Ovary (tissue), 10 donors: ENCODE measurements at places on chromosomes 6 and 20. TPM values are rescaled to one million over a fixed set of nuclear protein-coding genes. Genes with fewer than 3 reads are reported as not detected.
A peak's percentile ranks its signal among the peaks of the same experiment; 100 is the strongest.

DNA sequence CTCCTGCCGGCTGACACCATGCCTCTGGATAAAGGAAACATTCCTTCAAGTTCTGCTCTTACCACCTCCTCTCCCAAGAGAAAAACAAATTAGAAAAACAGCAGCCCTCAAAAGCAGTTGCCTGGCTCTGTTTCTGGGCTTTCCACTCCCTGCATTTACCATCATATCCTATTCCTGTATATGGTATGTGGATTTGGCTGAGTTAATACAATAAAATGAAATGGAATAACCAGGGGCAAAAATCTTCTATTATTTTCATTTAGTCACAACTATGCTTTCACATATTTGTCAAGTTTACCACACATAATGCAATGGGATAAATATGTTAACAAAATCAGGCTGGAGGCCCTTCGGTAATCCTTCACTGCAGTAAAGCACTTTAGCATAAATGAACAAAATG, 34.3 kb downstream of the COL12A1 start:
- peaks cover 2% of the 10 kb centered on the region for H3K4me1 ChIP-seq
- H3K27me3 ChIP-seq, result no peaks in the 10 kb centered on the region
- H3K27ac ChIP-seq, result no peak overlapping the region
- no peak overlapping the region for H3K4me3 ChIP-seq

GRCh38 chr6:168302534-168302933, 17.0 kb downstream of the DACT2 start:
- no peak overlapping the region for H3K4me3 ChIP-seq
- no peaks in the 10 kb centered on the region for H3K4me1 ChIP-seq
- no peaks in the 10 kb centered on the region for H3K36me3 ChIP-seq
- DNase-seq, result no peak
- no peak overlapping the region for H3K27ac ChIP-seq
- no peaks in the 10 kb centered on the region for H3K27me3 ChIP-seq

- no peak overlapping the region for H3K4me3 ChIP-seq
- H3K27ac ChIP-seq, result no peak overlapping the region
- H3K36me3 ChIP-seq, result no peaks in the 10 kb centered on the region
Measured at GRCh38 chr6:40169878-40170277, 235.6 kb upstream of the MOCS1 start.

The COL21A1 gene
- 3.4 TPM for total RNA-seq

The ZGPAT gene
- total RNA-seq, result 24.4 TPM

DNA sequence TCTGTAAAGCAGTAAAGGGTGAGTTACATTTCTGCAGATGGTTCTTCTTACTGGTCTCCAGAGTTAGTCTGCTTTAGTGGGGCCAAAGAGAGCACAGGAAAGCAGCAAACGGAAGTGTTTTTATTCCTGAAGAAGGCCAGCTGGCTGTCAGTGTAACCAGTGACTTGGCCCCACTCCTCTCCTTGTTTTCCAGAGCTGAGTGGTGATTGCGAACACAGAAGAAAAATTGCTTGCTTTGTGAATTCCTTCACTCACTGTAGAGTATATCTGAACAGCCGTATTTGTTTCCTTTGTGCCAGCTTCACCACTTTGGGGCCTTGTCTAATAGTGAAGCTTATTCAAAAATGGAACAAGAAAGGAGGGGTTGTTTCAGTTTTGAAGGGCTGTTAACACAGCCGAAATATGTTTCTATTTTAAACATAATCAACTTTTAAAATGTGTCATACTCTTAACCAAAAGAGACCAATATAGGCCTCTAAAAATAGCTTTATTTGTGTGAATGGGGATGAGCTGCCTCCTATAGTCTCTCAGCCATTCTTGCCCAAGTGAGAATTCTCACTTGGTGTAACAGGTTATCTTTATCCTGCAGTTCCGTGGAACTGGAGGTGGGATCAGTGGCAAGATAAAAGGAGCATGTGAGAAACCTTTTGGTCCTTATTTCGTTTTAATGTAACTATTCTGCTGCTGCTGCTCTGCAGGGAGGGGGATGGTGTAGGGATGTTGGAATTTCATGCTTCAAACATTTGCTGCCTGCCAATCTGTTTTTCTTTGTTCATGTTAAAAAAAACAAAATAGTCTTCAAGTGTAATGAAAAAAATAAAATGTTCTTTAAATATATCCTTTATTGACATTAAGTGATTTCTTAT, 37.8 kb downstream of the ZC2HC1B start:
- peaks cover 10% of the 10 kb centered on the region for H3K4me1 ChIP-seq
- H3K4me3 ChIP-seq, result no peak overlapping the region
- peak; percentile 56 for DNase-seq
- no peaks in the 10 kb centered on the region for H3K36me3 ChIP-seq
- H3K27me3 ChIP-seq, result no peaks in the 10 kb centered on the region

DNA sequence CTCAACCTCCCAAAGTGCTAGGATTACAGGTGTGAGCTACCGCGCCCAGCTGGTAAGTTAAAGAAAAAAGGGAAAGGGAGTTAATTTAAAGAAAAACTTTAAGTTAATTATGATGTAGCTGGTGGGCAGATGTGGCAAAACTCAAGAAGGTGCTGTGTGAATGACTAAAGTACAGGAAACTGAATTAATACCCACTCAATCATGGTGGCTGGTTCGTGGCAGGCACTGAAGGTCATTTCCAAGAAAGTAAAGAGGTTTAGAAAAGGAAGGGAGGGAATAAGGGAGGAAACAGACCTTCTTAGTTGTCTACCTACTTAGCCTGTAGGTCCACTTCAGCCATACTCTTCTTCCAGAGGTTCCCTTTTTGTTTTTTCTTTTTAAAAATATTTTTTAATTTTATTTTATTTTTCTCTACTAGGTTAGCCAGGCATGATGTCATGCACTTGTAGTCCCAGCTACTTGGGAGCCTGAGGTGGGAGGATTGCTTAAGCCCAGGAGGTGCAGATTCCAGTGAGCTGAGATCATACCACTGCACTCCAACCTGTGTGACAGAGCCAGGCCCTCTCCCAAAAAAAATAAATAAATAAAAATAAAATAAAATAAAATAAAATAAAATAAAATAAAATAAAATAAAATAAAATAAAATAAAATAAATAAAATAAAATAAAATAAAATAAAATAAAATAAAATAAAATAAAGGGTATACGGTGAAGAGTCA, 11.9 kb upstream of the TGM3 start:
- DNase-seq, result no peak
- no peaks in the 10 kb centered on the region for H3K27me3 ChIP-seq
- no peak overlapping the region for H3K4me3 ChIP-seq
- H3K27ac ChIP-seq, result no peak overlapping the region
- no peaks in the 10 kb centered on the region for H3K4me1 ChIP-seq

GRCh38 chr6:15817100-15817499, 154.3 kb upstream of the DTNBP1 start:
- H3K4me3 ChIP-seq, result no peak overlapping the region
- no peak for DNase-seq
- H3K27ac ChIP-seq, result no peak overlapping the region
- H3K27me3 ChIP-seq, result no peaks in the 10 kb centered on the region

The SRSF12 gene
- 2.5 TPM for total RNA-seq

The GABRR1 gene
- total RNA-seq, result not detected

The SPTLC3 gene
- total RNA-seq, result 9.3 TPM

The ARID1B gene
- total RNA-seq, result 96.3 TPM

The SLC26A8 gene
- total RNA-seq, result not detected

The AVP gene
- not detected for total RNA-seq

The RSPH4A gene
- total RNA-seq, result 2.5 TPM

The VWA7 gene
- 1.2 TPM for total RNA-seq

DNA sequence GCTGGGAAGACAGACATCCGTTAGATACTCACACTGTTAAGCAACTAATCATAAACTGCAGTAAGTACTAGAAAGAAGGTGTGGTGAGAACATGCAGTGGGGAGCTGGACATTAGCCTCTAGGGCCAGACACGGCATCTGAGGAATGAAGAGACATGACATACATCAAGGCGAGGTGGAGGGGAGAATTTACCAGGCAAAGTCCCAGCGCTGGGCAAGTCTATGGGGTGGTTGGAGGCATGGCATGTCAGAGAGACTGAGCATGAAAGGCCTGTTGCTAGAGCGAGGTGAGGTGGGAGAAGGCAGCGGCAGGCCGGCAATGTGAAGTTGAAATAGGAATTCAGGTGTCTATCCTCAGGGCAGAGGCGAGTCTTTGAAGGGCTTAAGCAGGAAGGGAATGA, 31.8 kb downstream of the SLC24A3 start:
- no peaks in the 10 kb centered on the region for H3K27me3 ChIP-seq
- no peak overlapping the region for H3K4me3 ChIP-seq
- no peak for DNase-seq

The RNGTT gene
- 11.6 TPM for total RNA-seq

DNA sequence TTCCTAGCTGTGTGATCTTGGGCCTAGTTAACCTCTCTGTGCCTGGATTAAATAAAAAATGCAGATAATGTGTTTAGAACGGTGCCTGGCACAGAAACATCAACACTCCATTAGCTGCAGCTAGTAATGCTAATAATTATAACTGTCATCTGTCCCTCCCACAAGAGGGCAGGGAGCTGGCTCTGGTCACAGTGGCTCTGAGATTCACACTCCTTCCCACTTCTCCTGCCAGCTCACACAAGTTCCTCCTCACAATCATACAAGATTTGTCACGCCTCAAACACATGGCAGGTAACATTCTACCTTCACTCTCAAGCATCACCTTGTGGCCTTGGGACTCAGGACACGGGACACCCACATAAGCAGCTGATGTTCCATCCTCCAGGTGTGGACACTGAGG, 2.4 kb downstream of the ADA start:
- no peaks in the 10 kb centered on the region for H3K36me3 ChIP-seq
- no peak overlapping the region for H3K4me3 ChIP-seq
- H3K27ac ChIP-seq, result no peak overlapping the region
- no peaks in the 10 kb centered on the region for H3K27me3 ChIP-seq
- no peaks in the 10 kb centered on the region for H3K4me1 ChIP-seq
- no peak for DNase-seq

- peaks cover 37% of the 10 kb centered on the region for H3K4me1 ChIP-seq
- H3K27ac ChIP-seq, result peak overlapping the region; percentile 66
- H3K36me3 ChIP-seq, result no peaks in the 10 kb centered on the region
- peak; percentile 66 for DNase-seq
Measured at GRCh38 chr20:63829945-63830835, 874 bp downstream of the ZBTB46 start.

- H3K4me1 ChIP-seq, result no peaks in the 10 kb centered on the region
- H3K27ac ChIP-seq, result no peak overlapping the region
- H3K36me3 ChIP-seq, result no peaks in the 10 kb centered on the region
Measured at GRCh38 chr6:1636971-1637871, 27.5 kb downstream of the FOXC1 start.

GRCh38 chr20:44911264-44911921, 1.5 kb downstream of the PABPC1L start:
- no peaks in the 10 kb centered on the region for H3K4me1 ChIP-seq
- H3K27ac ChIP-seq, result no peak overlapping the region
- no peaks in the 10 kb centered on the region for H3K27me3 ChIP-seq
- DNase-seq, result no peak

DNA sequence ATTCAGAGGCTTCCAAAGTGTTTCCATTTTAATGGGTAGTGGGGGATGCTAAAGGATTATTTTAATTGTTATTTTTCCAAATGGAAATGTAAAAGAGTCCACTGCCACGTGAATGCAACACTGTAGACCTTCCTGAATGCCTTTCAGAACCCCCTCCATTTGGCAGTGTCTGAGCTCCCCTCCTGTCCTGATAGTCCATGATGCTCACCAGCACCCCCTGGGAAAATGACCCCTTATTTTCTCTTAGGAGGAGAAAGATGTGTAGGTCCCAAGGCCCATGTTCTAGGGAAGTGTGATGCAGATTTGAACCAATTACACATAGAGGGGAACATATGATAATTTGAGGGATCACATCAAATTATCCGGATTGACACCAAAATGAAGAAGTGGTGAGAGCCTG, 46.8 kb upstream of the SH3BGRL2 start:
- H3K4me1 ChIP-seq, result no peaks in the 10 kb centered on the region
- no peak for DNase-seq
- H3K36me3 ChIP-seq, result no peaks in the 10 kb centered on the region
- H3K27ac ChIP-seq, result no peak overlapping the region

DNA sequence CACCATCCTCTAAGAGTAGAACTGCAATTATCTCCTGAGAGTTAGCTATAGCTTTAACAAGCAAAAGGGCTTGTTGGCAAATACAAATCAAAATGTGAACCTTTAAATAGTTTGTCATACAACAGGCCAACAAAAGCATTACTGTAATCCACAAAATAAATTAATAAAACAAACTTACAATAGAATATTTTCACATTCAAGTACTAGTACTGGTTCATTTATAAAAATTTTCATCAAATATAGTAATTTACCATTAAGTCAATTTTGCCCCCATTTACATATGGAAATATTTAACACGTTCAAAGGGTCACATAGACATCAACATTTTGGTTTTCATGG, 9.4 kb downstream of the RBM39 start:
- peaks cover 11% of the 10 kb centered on the region for H3K4me1 ChIP-seq
- H3K4me3 ChIP-seq, result no peak overlapping the region
- no peak for DNase-seq
- H3K27me3 ChIP-seq, result no peaks in the 10 kb centered on the region
- H3K27ac ChIP-seq, result no peak overlapping the region
- H3K36me3 ChIP-seq, result no peaks in the 10 kb centered on the region

DNA sequence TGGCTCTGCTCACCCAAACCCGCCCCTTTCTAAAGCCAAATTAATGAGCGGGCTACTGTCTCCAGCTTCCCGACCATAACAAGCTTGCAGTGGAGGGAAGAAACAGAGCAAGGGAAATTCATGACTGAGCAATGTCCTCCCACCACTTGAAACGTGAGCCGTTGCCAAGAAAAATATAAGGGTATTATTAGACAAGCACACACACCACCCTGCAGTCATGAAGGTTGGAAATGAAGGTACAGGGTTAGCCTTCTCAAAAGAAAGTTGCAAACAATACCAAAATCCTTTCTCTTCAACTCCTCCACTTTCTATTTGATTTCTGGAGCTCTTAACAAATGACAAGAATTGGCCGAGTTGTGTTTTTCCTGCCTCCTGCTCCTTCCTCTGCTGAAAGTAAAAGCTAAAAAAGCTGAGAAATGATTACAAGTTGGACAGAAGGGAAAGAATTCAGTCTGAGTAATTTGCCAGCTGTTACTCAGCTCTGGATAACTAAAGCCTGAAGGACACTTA, 151.1 kb upstream of the B3GAT2 start:
- H3K4me3 ChIP-seq, result no peak overlapping the region
- H3K27ac ChIP-seq, result no peak overlapping the region
- H3K27me3 ChIP-seq, result no peaks in the 10 kb centered on the region
- no peaks in the 10 kb centered on the region for H3K36me3 ChIP-seq
- H3K4me1 ChIP-seq, result peaks cover 4% of the 10 kb centered on the region

The HLA-DQA2 gene
- total RNA-seq, result 1.5 TPM

- H3K4me1 ChIP-seq, result peaks cover 2% of the 10 kb centered on the region
- H3K36me3 ChIP-seq, result no peaks in the 10 kb centered on the region
- DNase-seq, result no peak
- H3K27me3 ChIP-seq, result no peaks in the 10 kb centered on the region
- no peak overlapping the region for H3K27ac ChIP-seq
Measured at GRCh38 chr6:44100088-44100550, 27.1 kb downstream of the MRPL14 start.

The EPPIN gene
- total RNA-seq, result 0.30 TPM

- peak; percentile 47 for DNase-seq
- no peak overlapping the region for H3K4me3 ChIP-seq
- H3K27ac ChIP-seq, result no peak overlapping the region
- H3K27me3 ChIP-seq, result no peaks in the 10 kb centered on the region
- H3K4me1 ChIP-seq, result peaks cover 9% of the 10 kb centered on the region
Measured at GRCh38 chr6:40912158-40912946, 126.7 kb downstream of the UNC5CL start.
